ENCODE measurements at places on chromosomes 13 and 19. TPM values are rescaled to one million over a fixed set of nuclear protein-coding genes. Genes with fewer than 3 reads are reported as not detected.

GRCh38 chr19:16920816-16921529 lies 32.2 kb downstream of the F2RL3 start:
- no peak for DNase-seq

DNA sequence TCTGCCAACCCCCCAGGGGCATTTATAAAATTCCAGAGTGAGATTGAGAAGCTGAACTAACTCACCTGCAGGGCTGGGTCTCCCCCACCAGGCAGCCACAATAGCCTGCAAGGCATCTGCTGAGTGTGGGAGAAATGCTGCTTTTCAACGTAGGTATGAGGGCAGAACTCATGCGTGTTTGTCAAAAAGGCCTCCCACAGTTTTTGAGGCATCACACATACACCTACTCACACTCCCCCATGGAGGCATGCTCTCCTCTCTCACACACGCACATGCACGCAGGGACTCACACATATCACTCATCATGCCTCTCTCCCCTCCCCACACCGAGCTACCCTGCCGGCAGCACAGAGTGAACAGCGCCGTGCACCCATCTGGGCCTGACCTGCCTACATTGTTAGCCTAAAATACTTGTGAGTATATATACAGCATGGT lies 390.5 kb downstream of the FGF9 start:
- no peak for DNase-seq

Gene ZNF557
- total RNA-seq: 4.1 TPM

DNA sequence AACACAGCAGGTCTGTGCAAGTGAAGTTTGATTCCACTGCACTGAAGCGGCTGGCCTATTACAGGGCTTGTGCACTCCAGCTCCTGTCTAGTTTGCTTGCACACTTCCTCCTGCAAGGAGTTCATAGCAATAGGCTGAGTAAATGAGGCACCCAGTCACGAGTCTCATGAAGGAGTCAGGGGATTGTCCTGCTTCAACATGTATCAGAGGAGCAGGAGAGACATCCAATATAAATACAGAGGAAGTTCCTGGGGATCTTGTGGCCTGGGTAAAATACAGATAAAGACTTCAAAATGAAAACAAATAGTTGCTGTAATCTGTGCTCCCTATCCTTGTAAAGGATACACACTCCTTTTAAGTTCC lies 259.9 kb downstream of the SLITRK1 start:
- no peak for DNase-seq

Gene ATP8B3
- 2.0 TPM for total RNA-seq

Gene SERP2
- 7.7 TPM for total RNA-seq

GRCh38 chr19:7417671-7418324 lies 69.1 kb downstream of the ARHGEF18 start:
- DNase-seq: no peak

Gene NLRP7
- not detected for total RNA-seq

- DNase-seq: no peak
These were observed 421.0 kb upstream of the TSHZ3 start for GRCh38 chr19:31770223-31770622.

DNA sequence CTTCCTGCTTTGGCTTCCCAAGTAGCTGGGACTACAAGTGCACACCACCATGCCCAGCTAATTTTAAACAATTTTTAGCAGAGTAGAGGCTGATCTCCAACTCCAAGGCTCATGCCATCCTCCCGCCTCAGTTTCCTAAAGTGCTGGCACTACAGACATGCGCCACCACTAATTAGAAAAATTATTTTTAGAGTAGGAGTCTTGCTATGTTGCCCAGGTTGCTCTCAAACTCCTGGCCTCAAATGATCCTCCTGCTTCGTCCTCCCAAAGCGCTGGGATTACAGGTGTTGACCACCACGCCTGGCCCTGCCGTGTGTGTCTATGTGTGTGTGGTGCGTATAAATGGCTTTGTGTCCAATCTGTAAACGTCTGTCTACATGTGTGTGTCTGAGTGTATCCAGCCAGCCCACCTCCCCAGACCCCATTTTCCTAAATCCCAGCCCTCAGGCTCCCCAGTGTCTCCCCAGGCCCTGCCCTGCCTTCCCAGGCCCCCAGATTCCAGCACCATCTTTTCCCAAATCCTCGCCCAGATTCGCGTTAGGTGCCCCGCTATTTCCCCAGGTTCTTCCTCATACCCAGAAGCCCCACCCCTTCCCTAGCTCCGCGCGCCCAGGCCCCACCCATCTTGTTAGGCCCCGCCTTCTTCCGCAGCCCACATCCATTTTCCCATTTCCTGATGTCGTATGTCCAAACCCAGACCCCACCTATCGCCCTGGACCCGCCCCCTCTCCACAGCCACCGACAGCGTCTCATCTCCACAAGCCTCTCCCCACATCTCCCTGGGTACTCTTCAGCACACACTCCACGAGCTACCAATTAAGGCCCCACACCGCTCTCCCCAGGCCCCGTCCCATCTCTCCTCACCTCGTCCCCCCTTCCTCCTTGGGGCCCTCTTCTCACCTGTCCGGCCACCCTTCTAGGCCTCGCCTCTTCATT lies 24.9 kb downstream of the SLC8A2 start:
- peak; percentile 84 for DNase-seq

DNA sequence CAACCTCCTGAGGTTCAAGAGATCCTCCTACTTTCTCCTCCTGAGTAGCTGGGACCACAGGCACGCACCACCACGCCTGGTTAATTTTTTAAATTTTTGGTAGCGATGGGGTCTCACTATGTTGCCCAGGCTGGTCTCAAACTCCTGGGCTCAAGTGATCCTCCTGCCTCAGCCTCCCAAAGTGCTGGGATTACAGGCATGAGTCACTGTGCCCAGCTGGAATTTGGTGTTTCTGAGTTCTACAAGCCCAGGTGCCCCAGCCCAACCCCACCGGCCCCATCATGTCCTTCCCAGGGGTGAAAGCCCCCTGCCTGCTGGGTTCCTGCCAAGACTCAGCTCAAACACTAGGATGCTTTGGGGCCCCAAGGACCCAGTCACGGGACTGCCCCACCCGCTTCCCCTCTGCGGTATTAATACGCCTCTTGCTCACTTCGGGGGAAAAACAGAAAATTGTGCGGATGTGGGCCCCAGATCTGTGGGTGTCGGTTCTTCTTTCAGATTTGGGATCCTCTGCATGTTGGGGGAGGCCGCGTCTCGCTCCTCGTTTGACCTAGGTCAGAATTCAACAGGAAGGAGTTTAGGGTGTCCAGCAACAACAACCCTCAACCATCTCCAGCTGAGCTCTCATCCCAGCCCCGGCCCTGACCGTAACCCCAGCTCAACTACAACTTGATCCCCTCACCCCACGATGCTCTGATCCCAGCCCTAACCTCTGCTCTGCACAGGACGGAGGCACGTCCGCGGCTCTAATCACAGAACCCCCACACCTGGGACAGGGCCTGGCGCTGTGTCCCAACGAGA lies 3.7 kb upstream of the FCER2 start:
- DNase-seq: no peak

Gene CYP2F1
- not detected for total RNA-seq

GRCh38 chr13:20116213-20116612 lies 44.6 kb downstream of the GJA3 start:
- DNase-seq: no peak

DNA sequence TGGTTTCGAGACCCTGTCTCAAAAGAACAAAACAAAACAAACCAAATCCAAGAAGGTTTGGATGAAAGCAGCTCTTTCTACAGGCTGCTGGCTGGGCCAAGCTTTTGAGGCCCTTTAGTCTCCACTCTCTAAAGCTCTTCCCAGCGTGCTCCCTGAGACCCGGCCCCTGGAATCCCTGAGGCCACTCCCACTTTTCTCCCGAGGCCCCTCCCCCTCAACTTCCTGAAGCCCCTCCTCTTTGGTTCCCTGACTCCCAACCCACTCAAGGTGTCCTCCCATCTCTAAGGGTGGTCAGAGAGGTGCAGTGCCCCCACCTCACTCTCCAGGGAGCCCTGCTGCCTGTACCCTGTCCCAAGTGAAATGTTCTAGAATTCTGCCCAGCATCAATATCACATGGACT lies 10.6 kb downstream of the ERICH6B start:
- DNase-seq: no peak

- DNase-seq: no peak
These were observed 597.3 kb downstream of the DCT start for GRCh38 chr13:93882086-93882651.

DNA sequence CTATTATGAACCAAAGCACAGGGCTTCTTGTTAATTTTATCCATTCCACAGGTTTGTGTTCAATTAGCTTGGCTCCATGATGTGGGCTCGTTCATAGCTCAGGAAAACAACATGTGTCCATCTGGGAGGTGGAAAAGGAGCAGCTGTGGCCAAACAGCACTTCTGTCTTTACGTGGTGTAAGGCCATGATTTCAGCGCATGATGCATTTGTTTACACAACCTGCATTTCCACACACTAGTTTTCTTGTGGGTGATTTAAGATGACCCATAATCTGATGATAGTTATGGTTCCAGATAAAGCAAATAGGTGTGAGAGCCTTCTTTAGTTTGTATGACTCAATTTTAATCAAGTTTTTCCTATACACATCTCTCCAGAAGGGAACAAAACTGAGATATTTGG lies 101.7 kb downstream of the TNFRSF19 start:
- no peak for DNase-seq

- no peak for DNase-seq
These were observed 20.1 kb downstream of the N4BP2L1 start for GRCh38 chr13:32407854-32408253.

All from HT-29 (cell line).